RPMI8226 (cell line): ENCODE measurements at places on chromosomes 4 and X.

DNA sequence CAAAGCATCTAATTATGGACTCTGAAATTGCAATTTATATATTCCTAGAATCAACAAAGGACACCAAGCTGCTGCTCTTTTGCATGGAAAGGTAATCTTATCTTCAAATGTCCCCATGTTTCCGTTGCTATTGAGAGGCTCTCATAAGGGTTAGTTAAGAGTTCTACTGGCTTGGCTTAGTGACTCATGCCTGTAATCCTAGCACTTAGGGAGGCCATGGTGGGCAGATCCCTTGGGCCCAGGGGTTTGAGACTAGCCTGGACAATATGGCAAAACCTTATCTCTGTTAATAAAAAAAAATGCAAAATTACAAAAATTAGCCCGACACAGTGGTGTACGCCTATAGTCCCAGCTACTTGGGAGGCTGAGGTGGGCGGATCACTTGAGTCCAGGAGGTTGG is 93.4 kb upstream of the RAPGEF2 start:
- no peak for DNase-seq

DNA sequence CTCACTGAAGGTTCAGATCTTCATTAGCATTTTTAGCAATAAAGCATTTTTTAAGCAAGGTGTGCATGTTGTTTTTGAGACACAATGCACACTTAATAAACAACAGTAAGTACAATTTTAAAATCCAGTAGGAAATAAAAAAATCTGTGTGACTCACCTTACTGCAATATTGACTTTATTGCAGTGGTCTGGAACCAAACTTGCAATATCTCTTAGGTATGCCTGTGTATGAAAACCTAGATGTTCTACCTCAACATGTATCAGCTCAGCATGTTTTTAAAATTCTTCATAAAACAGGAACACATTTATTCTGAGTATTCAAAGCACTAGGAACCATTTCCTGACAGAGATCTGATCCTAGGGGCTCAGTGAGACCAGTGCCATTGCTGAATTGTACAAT is 26.7 kb downstream of the NR0B1 start:
- no peak for DNase-seq

GRCh38 chrX:28581522-28581921 is 5.7 kb upstream of the IL1RAPL1 start:
- DNase-seq, result no peak

- DNase-seq, result no peak
Measured at GRCh38 chr4:174654634-174655033, 132.3 kb upstream of the HPGD start.

DNA sequence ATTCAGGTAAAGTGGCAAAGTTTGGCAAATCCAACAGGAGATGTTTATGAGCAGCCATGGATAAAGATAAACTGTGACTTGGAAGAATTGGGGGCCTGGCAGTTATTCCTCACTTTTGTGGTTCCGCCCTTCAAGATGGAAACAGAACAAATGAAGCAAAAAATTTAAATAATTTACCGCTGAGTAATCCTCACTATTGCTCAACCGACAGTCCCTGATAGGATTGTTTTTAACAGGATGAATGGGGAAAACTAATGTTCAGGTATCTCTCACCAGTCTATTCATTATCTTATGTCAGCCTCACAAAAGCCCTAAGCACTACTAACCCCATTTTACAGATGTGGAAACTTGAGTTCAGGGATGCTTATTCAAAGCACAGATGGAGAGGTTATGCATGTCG is 90.8 kb downstream of the FNIP2 start:
- no peak for DNase-seq

GRCh38 chr4:5420266-5420665 is 288.1 kb downstream of the EVC2 start:
- DNase-seq, result no peak

DNA sequence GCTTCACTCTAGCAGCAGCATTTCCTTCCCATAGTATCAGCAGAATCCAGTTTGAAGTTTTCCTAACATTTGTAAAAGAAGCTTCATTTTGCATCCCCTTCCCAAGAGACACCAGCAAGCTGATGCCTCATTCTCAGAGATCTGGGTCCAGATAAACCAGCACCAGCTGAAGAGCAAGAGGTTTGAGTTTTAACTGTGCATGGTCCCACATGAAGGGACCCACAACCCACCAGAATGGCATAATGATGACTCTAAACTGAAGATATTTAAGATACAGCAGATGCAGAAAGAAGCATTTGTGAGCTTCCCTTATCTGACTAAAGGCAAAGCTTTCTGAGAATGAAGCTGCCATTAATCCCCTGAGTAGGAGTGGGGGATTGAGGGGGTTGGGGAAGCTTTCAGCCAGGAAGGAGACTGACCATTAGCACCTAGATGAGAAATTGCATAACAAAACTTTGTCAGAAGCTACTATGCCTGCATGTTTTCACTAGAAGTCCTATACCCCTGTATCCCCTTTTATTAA is 18.6 kb downstream of the NUDT6 start:
- no peak for DNase-seq

DNA sequence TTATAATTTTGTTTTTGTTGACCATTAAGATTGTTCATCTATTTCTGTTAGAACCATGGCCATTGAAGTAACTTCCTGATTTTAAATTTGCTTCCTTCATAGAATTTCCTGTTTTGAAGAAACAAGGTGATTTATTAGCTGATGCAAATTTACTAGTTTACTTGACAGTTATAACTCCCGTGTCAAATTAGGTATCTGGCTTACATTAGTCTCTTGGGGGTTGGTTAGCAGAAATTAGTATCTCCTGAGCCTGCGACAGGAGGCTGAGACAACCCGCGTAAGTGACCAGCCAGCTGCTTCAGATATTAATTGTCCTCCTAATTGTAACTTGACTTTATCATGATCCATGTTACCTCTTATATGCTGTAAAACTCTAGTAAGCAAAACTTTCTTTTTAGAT is 154.3 kb downstream of the CFAP299 start:
- DNase-seq, result no peak

DNA sequence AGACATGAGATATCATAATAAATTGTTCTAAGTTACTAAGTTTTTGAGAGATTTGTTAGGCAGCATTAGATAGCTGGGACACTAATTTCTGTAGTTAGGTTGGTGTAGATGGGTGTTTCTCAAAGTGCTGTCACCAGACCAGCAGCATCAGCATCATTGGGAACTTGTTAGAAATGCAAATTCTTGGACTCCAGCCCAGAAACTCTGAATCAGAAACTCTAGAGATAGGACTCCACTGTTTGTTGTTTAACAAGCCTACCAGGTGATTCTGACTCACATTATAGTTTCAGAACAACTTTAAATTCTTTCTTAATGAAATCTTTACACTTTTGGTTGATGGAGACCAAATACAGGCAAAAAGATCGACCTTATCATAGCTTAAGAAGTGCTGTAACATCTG is 173.7 kb downstream of the PABPC4L start:
- DNase-seq, result peak; percentile 38

GRCh38 chr4:101140228-101140627 is 207.1 kb downstream of the PPP3CA start:
- no peak for DNase-seq

DNA sequence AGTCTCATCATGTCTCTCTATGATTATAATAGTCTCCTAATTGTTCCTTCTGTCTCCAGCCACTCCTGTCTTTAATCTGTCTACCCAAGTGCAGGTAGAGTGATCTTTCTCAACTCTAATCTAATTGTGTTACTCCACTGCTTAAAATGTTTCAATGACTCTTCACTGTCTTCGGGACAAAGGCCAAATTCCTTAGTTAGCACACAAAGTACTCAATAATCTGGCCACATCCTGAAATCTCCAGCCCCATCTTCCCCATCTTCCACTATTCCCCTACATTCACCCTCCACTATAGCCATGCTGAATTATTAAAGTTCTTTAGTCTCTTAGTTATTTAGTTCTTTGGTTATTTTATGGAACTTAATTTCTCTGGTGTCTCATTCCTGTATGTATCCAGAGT is 353.3 kb downstream of the OPHN1 start:
- DNase-seq, result no peak

- DNase-seq, result no peak
Measured at GRCh38 chrX:148371291-148371690, 129.1 kb upstream of the AFF2 start.

GRCh38 chrX:140701480-140701879 is 8.1 kb upstream of the LINC00632 start:
- peak; percentile 10 for DNase-seq

GRCh38 chrX:22165732-22166457 is 106.8 kb upstream of the CBLL2 start:
- no peak for DNase-seq

- DNase-seq, result no peak
Measured at GRCh38 chrX:15384304-15384703, at the start of gene VEGFD. Gene VEGFD, minus strand, starts transcription at chrX:15384413. Its CDS starts 467 bp downstream, at chrX:15383946.

DNA sequence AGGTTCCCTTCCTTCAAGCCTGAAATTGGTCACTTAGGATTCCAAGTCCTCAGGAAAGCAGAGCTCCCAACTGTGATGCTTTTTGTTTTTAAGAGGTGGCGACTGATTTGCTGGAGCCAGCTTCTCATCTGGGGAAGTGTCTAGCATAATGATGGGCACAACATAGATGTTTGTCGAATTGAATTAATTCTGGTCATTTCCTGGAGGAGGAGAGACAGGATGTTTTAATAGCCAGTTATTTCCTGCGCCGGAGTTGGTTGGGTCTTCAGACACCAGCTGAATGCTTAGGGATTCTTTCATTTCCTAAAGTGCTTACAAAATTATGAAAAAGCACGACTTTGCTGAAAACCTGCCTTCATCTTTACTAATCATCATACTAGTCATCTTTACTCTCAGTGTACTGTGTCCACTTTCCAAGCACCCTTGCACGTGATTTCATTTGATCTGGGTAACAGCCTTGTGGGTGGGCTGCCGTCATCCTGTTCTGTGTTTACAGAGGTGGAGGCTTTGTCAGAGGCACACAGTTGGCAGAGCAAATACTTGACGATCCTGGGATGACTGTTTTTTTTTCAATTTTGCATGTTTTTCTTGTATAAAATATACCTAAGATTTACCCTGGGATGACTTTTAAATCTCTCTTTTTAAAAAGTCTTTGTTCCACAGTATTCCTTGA is 49.5 kb downstream of the RGS12 start:
- DNase-seq, result no peak

- DNase-seq, result no peak
Measured at GRCh38 chr4:164304101-164304639, 449.8 kb upstream of the SMIM31 start.

- DNase-seq, result peak; percentile 41
Measured at GRCh38 chr4:47531241-47531953, 46.3 kb downstream of the ATP10D start.

DNA sequence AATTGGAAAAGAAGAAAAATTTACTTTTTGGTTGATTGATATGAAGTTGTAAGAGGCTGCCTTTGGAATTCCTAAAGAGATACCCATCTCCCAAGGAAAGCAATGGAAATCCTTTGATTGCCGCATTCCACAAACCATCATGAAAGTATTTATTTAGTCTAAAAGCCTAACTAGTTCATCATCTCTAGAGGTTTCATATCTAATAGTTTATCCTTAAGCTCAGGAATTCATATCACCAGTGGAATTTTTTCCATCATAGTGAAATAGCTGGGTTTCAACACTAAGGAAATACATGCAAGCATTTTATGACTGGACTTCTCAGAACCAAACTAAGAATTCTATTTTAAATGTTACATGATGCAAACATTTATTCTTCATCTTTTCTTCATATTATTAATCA is 144.9 kb downstream of the FBXO8 start:
- no peak for DNase-seq

GRCh38 chrX:137749246-137749645 is 183.3 kb downstream of the ZIC3 start:
- no peak for DNase-seq

- no peak for DNase-seq
Measured at GRCh38 chrX:50838820-50839600, 25.0 kb upstream of the SHROOM4 start.

- no peak for DNase-seq
Measured at GRCh38 chr4:2489841-2490552, 21.1 kb downstream of the RNF4 start.

DNA sequence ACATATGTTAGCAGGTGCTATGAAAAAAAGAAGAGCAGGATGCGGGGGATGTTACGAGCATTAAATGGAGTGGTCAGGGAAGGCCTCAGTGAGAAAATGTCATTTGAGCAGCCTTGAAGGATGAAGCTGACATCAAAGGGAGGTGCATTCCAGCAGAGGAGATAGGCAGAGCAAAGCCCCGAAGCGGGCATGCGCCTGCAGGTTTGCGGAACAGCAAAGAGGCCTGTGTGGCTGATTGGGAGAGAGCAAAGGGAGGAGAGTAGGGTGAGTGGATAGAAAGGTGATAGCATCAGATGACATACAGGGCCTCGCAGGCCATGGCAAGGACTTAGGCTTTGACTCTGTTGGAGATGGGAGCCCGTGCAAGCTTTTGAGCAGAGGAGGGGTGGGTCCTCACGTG is 95.4 kb upstream of the GPR50 start:
- DNase-seq, result no peak

DNA sequence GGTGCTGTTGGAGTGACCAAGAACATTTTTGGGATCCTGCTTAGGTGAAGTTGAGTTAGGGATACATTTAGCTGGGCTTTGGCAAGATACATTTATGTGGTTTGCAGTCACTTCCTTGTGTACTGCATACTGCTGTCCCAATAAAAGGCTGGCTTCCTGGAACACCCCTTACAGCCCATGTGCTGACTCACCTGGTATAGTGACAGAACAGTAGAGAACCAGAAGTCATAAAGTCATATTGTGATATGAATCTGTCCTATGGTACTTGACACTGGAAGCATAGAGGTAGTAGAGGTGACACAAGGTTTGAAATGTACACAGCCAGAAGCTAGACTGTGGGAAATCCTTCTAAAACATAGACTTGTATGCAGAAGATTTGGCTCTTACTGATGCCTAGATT is 55.3 kb upstream of the SLC25A43 start:
- DNase-seq, result no peak

DNA sequence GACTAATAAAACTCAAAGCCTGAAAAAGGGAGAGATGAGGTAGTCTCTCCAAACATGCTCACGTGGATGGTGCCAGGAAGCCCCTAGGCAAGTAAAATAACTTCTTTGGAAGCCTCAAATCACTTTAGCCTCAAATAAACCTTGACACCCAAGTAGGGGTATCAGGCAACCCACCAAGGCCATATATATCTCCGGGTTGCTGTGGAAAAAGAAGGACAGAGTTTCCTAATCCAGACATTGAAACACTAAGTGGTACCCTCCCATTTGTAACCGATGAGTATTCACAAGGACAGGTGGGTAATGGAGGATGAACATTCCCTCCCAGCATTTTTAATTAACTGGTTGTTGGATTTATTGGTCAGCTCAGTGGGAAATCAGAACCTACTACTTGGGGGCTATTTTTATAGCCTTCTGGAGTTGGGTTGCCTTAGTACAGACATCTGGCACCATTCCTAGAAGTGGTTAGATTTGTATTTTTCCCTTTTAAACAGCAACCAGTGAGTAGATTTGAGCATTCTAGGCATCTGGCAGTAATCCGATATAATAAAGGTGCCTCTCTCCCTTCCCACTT is 87.7 kb downstream of the GPC3 start:
- DNase-seq, result no peak

- no peak for DNase-seq
Measured at GRCh38 chr4:120699354-120699753, 223.2 kb downstream of the PRDM5 start.

GRCh38 chr4:109738104-109738872 is 8.4 kb upstream of the PLA2G12A start:
- DNase-seq, result no peak

GRCh38 chr4:99134586-99134985 is 9.5 kb downstream of the ADH4 start:
- no peak for DNase-seq
